ENCODE measurements at places on chromosomes 6 and 20.

DNA sequence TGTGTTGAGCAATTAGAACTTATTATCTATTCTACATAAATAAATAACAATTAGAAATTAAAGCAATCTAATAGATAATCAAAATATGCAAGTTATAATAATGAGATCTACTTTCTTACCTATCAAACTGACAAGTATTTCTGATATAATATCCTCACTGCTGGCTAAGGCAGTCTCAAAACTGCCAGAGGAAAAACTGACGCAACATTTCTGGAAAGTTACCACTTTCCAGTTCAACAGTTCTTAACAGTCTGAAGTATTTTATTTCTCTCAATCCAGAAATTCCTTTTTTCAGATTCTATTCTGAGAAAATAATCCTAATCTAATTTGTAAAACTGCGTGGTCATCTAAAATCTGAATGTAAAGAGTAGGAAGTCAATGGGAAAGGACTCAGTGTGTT, 121.0 kb downstream of the TRDN start:
- no peak for DNase-seq
- H3K36me3 ChIP-seq = no peaks in the 10 kb centered on the region
- no peak overlapping the region for H3K4me3 ChIP-seq

GRCh38 chr6:53737746-53738145, 57.1 kb upstream of the LRRC1 start:
- no peaks in the 10 kb centered on the region for H3K36me3 ChIP-seq
- H3K27me3 ChIP-seq = no peaks in the 10 kb centered on the region

DNA sequence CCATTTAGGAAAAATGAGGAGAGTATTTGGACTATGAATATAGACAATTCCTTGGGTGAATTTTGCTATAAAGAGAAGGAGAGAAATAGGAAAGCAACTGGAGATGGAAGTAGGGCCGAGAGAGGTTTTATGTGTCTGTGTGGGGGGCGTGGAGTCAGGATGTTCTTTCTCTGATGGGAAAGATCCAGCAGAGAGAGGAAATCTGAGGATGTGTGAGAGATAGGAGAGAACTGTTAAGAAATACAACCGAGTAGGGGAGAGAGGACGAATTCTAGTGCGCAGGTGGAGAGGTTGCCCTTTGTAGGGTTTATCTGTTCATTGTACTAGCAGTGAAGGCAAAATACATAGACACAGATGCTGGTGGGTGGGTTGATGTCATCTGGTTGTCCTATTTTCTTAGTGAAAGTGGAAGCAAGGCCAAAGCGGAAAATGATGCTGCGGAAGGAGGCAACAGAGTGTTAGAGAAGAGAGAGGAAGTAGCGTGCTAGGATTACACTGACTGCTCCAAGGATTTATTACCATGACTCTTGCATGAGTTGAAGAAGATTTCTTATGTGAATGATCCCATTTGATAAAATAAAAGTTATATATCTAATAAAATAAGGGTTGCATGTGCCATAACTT, 57.7 kb downstream of the CLVS2 start:
- H3K4me3 ChIP-seq = no peak overlapping the region
- no peak for DNase-seq
- no peaks in the 10 kb centered on the region for H3K4me1 ChIP-seq

DNA sequence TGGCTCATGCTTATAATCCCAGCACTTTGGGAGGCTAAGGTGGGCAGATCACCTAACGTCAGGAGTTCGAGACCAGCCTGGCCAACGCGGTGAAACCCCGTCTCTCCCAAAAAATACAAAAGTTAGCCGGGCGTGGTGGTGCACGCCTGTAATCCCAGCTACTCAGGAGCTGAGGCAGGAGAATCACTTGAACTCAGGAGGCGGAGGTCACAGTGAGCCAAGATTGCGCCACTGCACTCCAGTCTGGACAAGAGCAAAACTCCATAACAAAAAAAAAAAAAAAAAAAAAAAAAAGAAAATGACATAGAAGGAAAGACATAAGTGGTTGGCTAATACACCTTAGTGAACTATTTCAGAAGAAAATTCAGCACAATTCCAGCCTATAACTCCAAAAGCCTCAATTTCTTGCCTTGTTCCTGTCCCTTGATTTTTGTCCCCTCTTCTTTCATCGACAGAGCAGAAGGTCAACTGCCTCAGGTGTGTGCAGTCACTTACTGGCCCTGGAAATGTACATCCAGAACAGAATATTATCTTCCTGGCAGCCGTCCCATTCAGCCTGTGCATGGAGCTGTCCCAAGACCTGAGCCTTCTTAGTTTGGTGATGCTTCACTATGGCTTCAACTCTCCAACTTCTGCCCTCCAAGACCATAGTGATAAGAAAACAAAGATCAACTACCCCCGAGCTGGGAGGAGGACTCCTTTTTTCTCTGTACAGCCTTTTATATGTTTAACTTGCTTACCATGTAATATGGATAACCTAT, 117.6 kb downstream of the LY86 start:
- H3K27me3 ChIP-seq = no peaks in the 10 kb centered on the region
- H3K27ac ChIP-seq = no peak overlapping the region
- no peak for DNase-seq
- no peaks in the 10 kb centered on the region for H3K36me3 ChIP-seq

- no peak overlapping the region for H3K4me3 ChIP-seq
- DNase-seq = no peak
- no peaks in the 10 kb centered on the region for H3K4me1 ChIP-seq
- no peak overlapping the region for H3K27ac ChIP-seq
These were observed 393.1 kb downstream of the FRK start for GRCh38 chr6:115667478-115668026.

DNA sequence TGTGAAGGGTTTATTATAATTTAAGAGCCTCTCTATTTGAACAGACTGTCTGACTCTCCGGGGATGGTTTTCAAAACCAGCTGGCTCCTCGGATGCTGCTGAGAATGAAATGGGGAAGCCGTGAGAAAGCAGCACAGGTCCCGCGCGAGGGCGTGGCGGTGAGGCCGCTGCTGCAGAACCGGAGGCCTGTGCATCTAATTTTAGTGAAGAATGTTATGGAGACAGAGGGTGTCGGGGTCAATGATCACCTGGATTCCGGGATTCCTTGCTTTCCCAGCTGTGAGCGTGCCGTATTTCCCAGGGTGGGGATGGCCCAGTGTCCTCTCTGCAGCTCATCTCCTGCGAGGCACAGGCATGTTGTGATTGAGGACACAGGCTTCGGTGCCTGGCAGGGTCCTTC, 348.0 kb downstream of the CDH4 start:
- DNase-seq = no peak
- H3K4me1 ChIP-seq = no peaks in the 10 kb centered on the region
- no peak overlapping the region for H3K4me3 ChIP-seq

GRCh38 chr6:119028091-119028490, 50.4 kb downstream of the FAM184A start:
- H3K27ac ChIP-seq = no peak overlapping the region
- no peak for DNase-seq
- no peaks in the 10 kb centered on the region for H3K36me3 ChIP-seq
- H3K27me3 ChIP-seq = no peaks in the 10 kb centered on the region

GRCh38 chr20:13420625-13421024, 199.6 kb downstream of the ISM1 start:
- no peaks in the 10 kb centered on the region for H3K36me3 ChIP-seq
- H3K4me1 ChIP-seq = no peaks in the 10 kb centered on the region
- no peak overlapping the region for H3K27ac ChIP-seq
- no peak for DNase-seq

DNA sequence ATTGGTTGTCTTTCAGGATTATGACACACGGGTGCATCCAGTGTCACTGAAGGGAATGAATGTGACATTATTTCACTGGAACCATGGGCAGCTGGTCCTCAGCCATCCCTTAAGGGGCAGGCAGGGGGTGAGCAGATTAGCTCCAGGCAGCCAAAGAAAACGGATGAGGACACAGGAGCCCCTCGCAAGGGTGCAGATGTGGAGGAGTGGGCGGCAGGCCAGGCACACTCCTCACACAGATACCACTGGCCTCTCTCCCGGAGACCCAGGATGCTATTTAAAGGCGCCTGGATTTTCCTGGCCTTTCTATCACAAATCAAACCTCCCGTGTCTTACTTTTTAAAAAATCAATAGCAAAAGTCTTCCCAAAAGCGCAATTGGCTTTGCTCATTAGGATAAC, 210.4 kb downstream of the TAF4 start:
- no peak overlapping the region for H3K27ac ChIP-seq
- no peaks in the 10 kb centered on the region for H3K36me3 ChIP-seq
- H3K4me1 ChIP-seq = no peaks in the 10 kb centered on the region
- H3K4me3 ChIP-seq = no peak overlapping the region
- H3K27me3 ChIP-seq = peaks cover 75% of the 10 kb centered on the region
